Activated CD4-positive, CD25-positive, alpha-beta regulatory T cell treated with anti-CD3 and anti-CD28 coated beads, Interleukin-2, amount 50 U/mL, for 16 hours (primary cell): ENCODE measurements at places on chromosomes 16 and 17.

- no peak for DNase-seq
These were observed 14.2 kb downstream of the KIF1C start for GRCh38 chr17:5011928-5012327.

GRCh38 chr16:81624760-81625543 is 154.1 kb upstream of the PLCG2 start:
- no peak for DNase-seq

DNA sequence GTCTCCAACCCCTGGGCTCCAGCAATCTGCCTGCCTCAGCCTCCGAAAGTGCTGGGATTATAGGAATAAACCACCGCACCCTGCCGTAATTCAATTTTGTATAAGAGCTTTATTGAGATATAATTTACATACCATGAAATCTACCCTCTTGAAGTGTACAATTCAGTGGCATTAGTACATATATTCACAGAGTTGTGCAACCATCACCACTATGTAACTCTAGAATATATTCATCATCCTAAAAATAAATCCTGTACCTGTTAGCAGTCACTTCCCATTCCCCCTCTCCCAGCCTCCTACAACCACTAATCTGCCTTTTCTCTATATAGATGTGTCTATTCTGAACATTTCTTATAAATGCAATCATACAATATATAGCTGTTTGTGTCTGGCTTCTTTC is 26.1 kb downstream of the TOM1L2 start:
- DNase-seq = no peak

GRCh38 chr16:66004699-66005098 is 361.8 kb upstream of the CDH5 start:
- DNase-seq = no peak

GRCh38 chr17:56347639-56348038 is 194.4 kb downstream of the ANKFN1 start:
- DNase-seq = no peak

DNA sequence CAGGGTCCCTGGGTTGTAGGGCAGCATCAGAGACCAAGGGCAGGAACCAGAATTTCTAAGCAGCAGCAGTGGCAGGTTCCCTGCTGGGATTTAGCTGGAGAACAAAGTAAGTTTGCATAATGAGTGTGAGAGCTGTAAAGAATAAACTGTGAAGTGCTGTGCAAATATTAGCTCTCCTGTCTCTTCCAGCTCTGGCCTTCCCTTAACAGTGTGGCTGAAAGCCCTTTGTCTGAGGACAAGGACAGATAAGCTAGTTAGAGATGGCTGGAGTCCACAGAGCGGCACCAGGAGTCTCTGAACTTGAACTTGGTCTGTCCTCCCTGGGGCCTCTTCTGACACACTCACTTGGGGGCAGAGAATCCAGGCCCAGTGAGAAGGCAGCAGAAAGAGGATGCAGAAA is 98.2 kb upstream of the WSCD1 start:
- DNase-seq = no peak

- no peak for DNase-seq
These were observed 25.0 kb upstream of the MILR1 start for GRCh38 chr17:64423881-64424280.

DNA sequence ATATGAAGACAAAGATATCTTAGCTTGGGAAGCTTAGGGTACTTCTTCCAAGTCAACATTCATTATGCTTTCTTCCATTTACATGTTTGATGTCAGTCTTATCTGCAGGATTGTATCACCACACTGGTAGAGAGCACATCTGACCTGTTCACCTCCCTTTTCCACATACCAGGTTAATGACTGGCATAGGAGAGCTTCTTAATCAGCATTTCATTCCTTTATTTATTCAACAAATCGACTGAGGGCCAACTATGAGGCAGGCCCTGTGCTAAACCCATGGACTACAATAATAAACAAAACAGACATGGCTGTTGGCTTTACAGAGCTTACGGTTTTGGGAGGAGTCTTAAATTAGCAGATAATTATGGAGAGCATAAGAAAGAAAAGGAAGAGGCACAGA is 378.1 kb upstream of the CDH11 start:
- DNase-seq = no peak

DNA sequence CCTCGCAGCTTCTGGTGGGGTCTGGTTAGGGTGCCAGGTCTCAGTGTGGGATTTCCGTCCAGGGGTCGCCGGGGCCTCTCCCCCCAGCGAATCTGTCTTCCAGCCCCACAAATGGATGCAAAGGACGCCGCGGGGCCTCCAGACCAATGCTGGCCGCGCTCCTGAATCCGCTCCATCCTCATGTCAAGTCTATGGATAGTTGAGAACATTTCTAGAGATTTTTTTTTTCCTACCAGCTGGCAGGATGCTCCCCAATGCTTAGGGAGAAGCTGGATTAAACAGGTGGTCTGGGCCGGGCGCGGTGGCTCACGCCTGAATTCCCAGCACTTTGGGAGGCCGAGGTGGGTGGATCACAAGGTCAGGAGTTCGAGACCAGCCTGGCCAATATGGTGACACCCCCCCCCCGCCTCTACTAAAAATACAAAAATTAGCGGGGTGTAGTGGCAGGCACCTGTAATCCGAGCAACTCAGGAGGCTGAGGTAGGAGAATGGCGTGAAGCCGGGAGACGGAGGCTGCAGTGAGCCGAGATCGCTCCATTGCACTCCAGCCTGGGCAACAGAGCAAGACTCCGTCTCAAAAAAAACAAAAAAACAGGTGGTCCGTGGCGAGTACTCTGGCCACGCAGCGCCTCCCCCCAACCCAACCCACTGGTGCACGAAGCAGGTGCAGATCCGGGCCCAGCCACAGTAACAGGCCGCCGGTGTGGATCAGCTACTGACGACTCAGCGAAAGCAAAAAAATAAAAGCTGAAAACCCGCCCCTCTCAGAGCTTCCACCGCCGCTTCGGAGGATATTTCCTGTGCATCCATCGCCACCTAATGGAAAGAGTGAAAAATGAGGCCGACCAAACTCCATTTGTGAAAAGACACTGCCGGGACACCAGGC is 1.1 kb upstream of the NXN start:
- peak; percentile 58 for DNase-seq

- DNase-seq = no peak
These were observed 15.7 kb upstream of the MAP3K14 start for GRCh38 chr17:45332505-45332904.
